Sigmoid colon (tissue), 7 donors: ENCODE measurements at places on chromosomes 16 and 17.

- peak; percentile 92 for DNase-seq
Observed at GRCh38 chr16:69481901-69482341, 57.5 kb downstream of the CYB5B start.

DNA sequence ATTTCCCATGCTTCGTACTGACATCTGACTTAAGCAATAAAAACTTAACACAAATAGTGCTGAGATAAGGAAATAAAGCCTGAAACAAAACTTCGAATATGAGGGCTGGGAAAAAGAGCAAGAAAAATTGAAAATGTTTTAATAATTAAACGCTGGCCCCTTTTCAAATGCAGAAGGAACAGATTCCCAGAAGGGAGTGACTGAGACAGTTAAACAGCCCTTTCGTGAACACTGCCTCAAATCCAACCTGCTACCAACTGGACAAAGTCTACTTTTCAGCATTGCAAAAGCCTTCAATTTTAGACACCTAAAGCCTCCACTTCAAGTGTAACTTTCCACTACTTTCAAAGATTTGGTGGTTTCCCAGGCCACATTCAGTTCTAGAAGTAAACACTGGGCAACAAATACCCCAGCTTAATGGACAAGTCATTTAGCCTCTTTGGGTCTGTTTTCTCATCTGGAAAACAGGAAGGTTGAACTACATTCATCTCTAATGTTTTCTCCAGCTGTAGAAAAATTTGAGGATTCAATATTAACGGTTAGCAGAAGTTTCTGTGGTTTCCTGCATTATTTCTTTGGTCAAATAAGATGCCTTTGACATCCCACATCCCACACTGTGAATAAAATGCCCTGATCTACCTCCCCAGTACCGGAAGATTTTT is 11.8 kb downstream of the RFFL start:
- DNase-seq: no peak

GRCh38 chr17:27797390-27798091 is 2.8 kb downstream of the NOS2 start:
- no peak for DNase-seq

DNA sequence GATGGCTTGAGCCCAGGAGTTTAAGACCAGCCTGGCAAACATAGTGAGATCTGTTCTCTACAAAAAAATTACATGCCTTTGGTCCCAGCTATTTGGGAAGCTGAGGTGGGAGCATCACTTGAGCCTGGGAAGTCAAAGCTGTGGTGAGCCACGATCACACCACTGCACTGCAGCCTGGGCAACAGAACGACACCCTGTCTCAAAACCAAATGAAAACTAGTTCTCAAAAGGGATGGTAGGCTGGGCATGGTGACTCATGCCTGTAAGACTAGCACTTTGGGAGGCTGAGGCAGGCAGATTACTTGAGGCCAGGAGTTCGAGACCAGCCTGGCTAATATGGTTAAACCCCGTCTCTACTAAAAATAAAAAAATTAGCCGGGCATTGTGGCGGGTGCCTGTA is 31.1 kb downstream of the PPM1D start:
- DNase-seq: no peak

GRCh38 chr16:89244754-89245153 is 27.3 kb downstream of the ZNF778 start:
- DNase-seq: no peak

DNA sequence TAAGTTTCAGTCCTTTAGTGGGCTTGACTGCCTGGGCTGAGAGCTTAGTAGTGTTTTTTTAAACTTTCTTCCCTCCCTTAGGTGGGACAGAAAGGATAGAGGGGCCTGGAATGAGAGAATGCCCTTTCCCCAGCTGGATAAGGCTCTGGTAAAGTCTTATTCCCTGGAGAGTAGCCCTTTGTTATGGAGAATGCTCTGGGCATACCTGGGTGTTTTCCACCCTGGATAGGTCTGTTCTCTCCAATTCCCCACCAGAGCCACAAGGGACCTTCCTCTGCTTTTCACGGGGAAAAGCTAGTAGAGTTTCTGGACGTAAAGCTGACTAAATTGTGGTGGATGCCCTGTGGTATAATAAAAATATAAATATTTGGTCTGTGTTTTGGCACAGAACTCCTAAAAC is 164.1 kb downstream of the HS3ST4 start:
- DNase-seq: no peak

DNA sequence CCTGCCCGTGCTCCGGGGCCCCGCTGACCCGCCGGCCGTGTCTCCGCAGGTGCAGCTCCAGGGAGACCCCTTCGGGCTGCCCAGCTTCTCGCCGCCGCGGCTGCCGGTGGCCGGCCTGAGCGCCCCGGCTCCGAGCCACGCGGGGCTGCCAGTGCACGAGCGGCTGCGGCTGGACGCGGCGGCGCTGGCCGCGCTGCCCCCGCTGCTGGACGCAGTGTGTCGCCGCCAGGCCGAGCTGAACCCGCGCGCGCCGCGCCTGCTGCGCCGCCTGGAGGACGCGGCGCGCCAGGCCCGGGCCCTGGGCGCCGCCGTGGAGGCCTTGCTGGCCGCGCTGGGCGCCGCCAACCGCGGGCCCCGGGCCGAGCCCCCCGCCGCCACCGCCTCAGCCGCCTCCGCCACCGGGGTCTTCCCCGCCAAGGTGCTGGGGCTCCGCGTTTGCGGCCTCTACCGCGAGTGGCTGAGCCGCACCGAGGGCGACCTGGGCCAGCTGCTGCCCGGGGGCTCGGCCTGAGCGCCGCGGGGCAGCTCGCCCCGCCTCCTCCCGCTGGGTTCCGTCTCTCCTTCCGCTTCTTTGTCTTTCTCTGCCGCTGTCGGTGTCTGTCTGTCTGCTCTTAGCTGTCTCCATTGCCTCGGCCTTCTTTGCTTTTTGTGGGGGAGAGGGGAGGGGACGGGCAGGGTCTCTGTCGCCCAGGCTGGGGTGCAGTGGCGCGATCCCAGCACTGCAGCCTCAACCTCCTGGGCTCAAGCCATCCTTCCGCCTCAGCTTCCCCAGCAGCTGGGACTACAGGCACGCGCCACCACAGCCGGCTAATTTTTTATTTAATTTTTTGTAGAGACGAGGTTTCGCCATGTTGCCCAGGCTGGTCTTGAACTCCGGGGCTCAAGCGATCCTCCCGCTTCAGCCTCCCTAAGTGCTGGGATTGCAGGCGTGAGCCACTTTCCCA is 5.9 kb downstream of the CTF1 start:
- DNase-seq: peak; percentile 81

DNA sequence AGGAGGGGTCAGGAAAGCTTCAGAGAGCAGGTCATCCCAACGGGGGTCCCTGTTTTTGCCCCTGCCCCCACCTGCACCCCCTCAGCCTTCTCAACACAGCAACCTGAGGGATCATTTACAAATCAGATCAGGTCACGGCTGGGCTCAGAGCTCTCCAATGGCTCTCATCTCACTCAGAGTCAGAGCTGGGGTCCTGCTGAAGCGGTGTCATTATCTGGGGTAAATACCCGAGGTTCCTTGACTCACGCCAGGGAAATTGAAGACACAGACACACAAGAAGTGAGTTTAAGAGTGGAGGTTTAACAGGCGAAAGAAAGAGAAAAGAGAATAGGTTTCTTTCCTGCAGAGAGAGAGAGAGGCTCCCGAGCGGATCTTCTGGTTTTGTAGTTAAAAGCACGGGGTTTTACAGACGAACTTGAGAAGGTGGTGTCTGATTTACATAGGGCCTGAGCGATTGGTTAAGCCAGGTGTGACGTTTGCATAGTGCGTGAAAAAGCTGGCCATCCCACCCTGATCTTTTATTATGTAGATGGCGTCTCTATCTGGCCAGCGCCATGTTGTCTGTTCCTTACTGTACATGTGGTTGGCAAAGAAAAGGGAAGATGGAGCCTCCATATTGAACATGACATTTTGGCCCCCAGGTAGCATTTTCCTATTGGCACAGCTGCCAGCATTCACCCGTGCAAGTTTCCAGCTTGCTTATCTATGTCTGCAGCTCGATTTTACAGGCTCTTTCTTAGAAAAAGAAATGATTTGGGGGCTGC is 51.4 kb downstream of the WSB1 start:
- DNase-seq: no peak

DNA sequence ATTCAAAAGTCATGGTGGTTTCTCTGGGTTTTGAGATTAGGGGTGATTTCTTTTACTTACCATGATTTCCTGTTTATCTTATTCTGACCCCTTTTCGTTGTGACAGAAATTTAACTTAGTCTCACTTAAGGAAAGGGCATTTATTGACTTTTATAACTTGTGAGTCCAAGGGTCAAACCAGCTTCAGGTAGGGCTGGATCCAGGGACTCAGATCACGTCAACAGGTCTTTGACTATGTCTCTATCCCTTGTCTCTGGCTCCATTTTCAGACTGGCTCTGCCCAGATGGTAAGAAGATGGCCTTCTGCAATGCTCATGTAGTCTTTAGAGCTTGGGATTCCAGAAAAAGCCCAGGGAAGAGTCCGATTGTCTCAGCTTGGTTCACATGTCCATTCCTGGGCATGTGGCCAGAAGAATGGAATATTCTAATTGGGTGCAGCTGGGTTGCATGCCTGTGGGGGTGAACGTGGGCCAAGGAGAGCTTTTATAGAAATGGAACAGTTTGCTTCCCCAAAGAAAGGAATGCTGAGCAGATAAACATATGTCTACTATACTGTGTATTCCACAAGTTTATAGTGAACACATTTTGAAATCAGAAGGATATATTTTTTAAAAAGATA is 13.4 kb downstream of the USP43 start:
- no peak for DNase-seq

DNA sequence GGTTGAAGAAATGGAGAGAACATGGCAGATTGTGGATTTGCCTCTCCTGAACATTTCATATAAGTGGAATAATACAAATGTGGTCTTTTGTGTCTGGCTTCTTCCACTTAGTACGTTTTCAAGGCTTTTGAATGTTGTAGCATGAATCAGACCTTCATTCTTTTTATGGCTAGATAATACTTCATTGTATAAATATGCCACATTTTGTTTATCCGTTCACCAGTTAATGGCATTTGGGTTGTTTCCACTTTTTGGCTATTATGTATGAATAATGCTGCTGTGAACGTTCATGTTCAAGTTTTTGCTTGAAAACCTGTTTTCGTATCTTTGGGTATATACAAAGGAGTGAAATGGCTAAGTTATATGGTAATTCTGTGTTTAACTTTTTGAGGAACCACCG is 130.4 kb downstream of the TANC2 start:
- DNase-seq: no peak

DNA sequence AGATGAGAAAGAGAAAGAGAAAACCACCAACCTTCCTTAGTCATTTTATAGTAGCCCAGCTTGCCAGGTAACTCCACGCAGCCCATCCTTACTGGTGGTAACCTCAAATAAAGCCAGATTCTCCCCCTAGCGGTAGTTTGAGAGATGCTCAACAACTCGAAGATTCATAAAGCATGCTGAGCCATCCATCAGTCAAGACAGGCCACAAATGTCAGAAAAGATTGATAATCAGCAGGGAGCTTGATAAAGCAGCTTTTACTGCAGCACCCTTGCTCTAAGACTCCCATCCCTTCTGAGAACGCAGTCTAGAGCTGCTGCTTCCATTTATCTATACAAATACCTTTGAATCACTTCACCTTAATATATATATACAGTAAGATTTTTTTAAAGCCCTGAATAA is 451.5 kb upstream of the HSBP1 start:
- no peak for DNase-seq
